H1 (cell line): ENCODE measurements at places on chromosomes 4 and X.

DNA sequence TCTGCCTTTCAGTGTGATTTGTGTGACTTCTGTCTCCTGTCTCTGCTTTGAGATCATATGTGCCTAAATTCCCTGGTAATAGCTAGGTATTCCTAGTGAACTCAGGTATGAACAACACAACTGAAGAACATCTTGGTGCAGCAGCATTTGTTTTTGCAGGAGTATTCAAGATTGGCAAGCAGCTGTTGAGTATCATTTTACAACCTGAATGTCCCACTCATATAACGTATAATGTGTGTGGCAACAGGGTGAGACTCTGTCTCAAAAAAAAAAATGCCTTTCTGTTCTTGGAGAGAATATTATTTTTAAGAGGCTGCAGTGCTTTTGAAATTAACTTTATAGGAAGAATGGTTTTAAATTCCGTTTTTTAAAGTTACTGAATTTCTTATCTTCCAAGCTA, 7.7 kb downstream of the LSM6 start:
- no peak for DNase-seq

- DNase-seq: no peak
These were observed 4.3 kb upstream of the TSPAN5 start for GRCh38 chr4:98662626-98663225.

GRCh38 chr4:173707658-173708419, 177.8 kb upstream of the HAND2 start:
- DNase-seq: no peak

- DNase-seq: no peak
These were observed 6.7 kb upstream of the DCTD start for GRCh38 chr4:182923796-182924340.
